Uterus (tissue), 4 donors: ENCODE measurements at places on chromosomes 12 and 14. TPM values are rescaled to one million over a fixed set of nuclear protein-coding genes. Genes with fewer than 3 reads are reported as not detected.

GRIN2B gene
- not detected for total RNA-seq

JPH4 gene
- total RNA-seq: 32.3 TPM

SLC6A12 gene
- not detected for total RNA-seq

SMIM41 gene
- not detected for total RNA-seq

HOTAIR gene
- 4.1 TPM for total RNA-seq

AHNAK2 gene
- 175 TPM for total RNA-seq

TCHP gene
- total RNA-seq: 14.3 TPM

CHFR gene
- 54.0 TPM for total RNA-seq

SSTR1 gene
- total RNA-seq: 1.3 TPM

ALDH2 gene
- 49.9 TPM for total RNA-seq

- H3K4me3 ChIP-seq: no peak overlapping the region
- H3K36me3 ChIP-seq: no peaks in the 10 kb centered on the region
- peak overlapping the region; percentile 88 for H3K27ac ChIP-seq
- H3K27me3 ChIP-seq: no peaks in the 10 kb centered on the region
- no peaks in the 10 kb centered on the region for H3K4me1 ChIP-seq
Observed at GRCh38 chr14:103527408-103528145, 1.4 kb upstream of the TRMT61A start.

- H3K36me3 ChIP-seq: no peaks in the 10 kb centered on the region
- H3K27ac ChIP-seq: no peak overlapping the region
- H3K4me3 ChIP-seq: no peak overlapping the region
- H3K4me1 ChIP-seq: no peaks in the 10 kb centered on the region
Observed at GRCh38 chr12:110813285-110813684, 33.5 kb upstream of the CCDC63 start.

- no peaks in the 10 kb centered on the region for H3K27me3 ChIP-seq
- H3K4me3 ChIP-seq: no peak overlapping the region
- H3K27ac ChIP-seq: no peak overlapping the region
- no peaks in the 10 kb centered on the region for H3K36me3 ChIP-seq
Observed at GRCh38 chr14:56482310-56482911, 97.2 kb upstream of the TMEM260 start.

DNA sequence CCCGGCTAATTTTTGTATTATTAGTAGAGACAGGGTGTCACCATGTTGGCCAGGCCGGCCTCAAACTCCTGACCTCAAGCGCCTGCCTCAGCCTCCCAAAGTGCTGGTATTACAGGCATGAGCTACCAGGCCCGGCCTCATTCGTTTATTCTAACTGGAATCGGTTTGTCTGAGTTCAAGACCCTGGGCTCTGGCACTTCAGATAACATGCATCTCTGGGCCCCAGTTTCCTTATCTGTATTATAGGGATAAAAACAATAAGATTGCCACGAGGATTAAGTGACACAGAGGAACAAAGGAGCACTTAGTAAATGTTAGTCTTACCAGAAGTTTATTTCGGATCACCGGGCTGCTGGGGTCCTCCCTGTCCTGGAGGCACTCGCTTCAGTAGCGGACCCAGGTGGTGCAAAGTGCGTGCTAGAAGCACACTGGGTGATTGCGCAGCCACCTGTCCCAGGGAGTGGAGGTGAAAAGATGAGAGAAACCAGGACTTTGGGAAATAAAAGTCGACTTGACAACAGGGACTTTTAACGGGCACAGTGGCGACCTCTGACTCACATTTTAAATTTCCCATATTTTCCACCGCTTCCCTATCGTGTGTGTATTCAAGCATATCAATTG lies 37.5 kb downstream of the ACACB start:
- H3K27ac ChIP-seq: peak overlapping the region; percentile 88
- H3K36me3 ChIP-seq: no peaks in the 10 kb centered on the region
- peak overlapping the region; percentile 76 for H3K4me3 ChIP-seq
- H3K4me1 ChIP-seq: no peaks in the 10 kb centered on the region
- peak; percentile 44 for DNase-seq

GRCh38 chr12:1947081-1947480 lies 28.6 kb upstream of the CACNA2D4 start:
- H3K4me3 ChIP-seq: no peak overlapping the region
- no peak for DNase-seq
- no peaks in the 10 kb centered on the region for H3K36me3 ChIP-seq
- no peaks in the 10 kb centered on the region for H3K27me3 ChIP-seq
- peak overlapping the region; percentile 78 for H3K27ac ChIP-seq

GRCh38 chr12:28460420-28461130 lies 270.3 kb downstream of the CCDC91 start:
- no peaks in the 10 kb centered on the region for H3K36me3 ChIP-seq
- no peak overlapping the region for H3K4me3 ChIP-seq
- H3K27me3 ChIP-seq: no peaks in the 10 kb centered on the region
- H3K27ac ChIP-seq: no peak overlapping the region

GRCh38 chr14:60346706-60347105 lies 97.7 kb downstream of the PPM1A start:
- no peaks in the 10 kb centered on the region for H3K4me1 ChIP-seq
- no peaks in the 10 kb centered on the region for H3K27me3 ChIP-seq
- no peak for DNase-seq
- no peaks in the 10 kb centered on the region for H3K36me3 ChIP-seq
- H3K4me3 ChIP-seq: no peak overlapping the region

DNA sequence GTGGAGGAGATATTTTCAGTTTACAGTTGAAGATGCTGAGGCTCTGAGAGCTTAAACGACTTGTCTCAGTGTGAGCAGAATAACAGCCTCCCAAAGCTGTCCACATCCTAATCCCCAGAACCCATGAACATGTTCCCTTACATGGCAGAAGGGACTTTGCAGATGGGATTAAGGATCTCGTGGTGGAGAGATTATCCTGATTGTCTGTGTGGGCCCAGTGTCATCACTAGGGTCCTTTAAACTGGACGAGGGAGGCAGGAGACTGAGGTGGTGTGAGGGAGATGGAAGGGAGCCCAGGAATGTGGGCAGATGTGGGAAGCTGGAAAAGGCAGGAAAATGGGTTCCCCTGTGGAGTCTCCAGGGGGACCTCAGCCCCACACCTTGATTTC lies 9.6 kb upstream of the KRT80 start:
- H3K27ac ChIP-seq: no peak overlapping the region
- H3K4me3 ChIP-seq: no peak overlapping the region
- peaks cover 15% of the 10 kb centered on the region for H3K4me1 ChIP-seq
- H3K27me3 ChIP-seq: no peaks in the 10 kb centered on the region
- no peaks in the 10 kb centered on the region for H3K36me3 ChIP-seq
- DNase-seq: no peak

GRCh38 chr12:76462668-76463224 lies 96.8 kb downstream of the OSBPL8 start:
- H3K27ac ChIP-seq: no peak overlapping the region
- no peaks in the 10 kb centered on the region for H3K4me1 ChIP-seq
- no peak overlapping the region for H3K4me3 ChIP-seq
- DNase-seq: no peak

DNA sequence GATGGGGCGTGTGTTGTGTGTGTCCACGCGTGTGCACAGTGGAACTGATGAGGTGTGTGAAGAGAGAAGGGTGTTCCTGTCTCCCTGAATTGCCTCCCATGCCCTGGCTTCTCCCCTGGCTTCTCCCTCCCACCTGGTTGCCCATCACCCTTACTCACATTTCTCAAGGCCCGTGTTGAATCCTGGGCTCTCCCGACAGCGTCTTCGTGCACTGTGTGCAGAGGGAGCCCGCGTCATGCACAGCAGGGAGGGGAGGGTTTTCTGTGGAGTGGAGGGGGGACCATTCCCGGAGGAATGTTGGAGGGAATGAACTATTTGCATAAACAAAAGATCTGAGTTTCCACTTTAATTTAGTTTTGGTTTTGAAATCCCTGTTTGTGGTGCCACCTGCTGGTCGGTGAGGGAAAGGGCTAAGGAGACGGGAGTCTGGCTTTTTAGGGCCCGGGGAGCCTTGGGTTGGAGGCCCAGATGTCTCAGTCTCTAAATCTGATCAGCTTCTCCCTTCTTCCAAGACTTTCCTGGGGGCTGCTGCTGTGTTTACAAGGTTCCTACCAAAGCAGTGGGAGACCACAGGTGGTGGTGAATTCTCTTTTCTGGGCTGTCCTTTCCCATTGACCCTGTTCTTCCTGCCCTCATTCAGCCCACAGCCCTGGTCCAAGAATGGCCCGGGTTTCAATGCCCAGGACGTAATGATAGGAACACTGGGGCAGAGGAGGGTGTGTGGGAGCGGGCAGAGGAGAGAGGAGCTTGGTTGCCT lies at the start of gene C1R:
Gene C1R, minus strand, starts transcription at position 217 of the 757 bp plus-strand sequence. Its CDS starts 57 bp downstream, at position 160.
- H3K27me3 ChIP-seq: no peaks in the 10 kb centered on the region
- DNase-seq: peak; percentile 91
- H3K4me1 ChIP-seq: no peaks in the 10 kb centered on the region
- H3K36me3 ChIP-seq: no peaks in the 10 kb centered on the region

DNA sequence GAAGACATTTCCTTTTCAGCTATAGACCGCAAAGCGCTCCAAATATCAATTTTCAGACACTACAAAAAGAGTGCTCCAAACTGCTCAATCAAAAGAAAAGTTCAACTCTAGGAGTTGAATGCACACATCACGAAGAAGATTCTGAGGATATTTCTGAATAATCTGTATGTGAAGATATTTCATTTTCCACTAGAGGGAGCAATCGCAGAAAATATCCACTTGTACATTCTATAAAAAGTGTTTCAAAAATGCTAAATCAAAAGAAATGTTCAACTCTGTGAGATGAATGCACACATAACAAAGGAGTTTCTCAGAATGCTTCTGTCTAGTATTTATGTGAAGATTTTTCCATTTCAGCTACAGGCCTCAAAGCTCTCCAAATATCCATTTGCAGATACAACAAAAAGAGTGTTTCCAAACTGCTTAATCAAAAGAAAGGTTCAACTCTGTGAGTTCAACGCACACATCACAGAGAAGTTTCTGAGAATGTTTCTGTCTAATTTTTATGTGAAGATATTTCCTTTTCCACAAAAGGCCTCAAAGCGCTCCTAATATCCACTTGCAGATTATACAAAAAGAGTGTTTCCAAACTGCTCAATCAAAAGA lies 643.8 kb upstream of the ALG10B start:
- no peaks in the 10 kb centered on the region for H3K36me3 ChIP-seq
- H3K4me1 ChIP-seq: no peaks in the 10 kb centered on the region
- no peak for DNase-seq
- no peaks in the 10 kb centered on the region for H3K27me3 ChIP-seq
